HCT116 (cell line): ENCODE measurements at places on chromosomes 6 and 20.
A peak's percentile ranks its signal among the peaks of the same experiment; 100 is the strongest.

- DNase-seq, result no peak
Measured at GRCh38 chr6:161889324-161889723, 615.5 kb upstream of the AGPAT4 start.

DNA sequence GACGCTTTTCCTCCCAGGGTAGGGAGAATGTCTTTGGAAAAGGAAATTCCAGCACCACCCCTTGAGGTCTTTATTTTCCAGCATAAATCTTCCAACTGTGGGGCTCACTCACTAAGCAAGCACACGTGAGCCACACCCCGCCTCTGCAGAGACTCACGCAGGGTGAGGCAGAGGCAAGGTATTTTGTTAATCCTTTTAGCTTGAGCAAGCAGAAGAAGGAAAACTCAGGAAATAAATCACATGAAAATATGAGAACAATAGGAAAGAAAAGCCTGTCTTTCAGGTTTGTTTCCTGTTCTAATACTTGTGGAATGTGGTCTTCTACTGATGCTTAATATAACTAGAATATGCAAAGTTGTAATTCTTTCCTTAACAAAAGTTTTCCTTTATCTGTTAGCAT, 4.1 kb upstream of the PHACTR2 start:
- peak; percentile 68 for DNase-seq

DNA sequence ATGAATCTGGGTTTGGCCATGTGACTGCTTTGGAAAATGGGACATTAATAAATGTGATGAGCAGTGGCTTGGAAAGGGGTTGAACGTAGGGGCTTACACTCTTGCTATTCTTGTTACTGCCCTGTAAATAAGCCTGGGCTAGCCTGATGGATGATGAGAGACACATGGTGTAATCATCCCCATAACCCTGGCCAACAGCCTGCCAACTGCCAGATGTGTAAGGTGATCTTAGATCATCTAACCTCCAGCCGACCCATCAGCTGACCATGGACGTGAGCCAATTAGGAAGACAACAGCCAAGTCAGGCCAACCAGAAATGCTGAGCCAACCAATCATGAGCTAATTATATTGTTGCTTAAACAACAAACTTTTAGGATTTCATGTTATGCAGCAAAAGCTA, 25.2 kb downstream of the FBXO30 start:
- no peak for DNase-seq

DNA sequence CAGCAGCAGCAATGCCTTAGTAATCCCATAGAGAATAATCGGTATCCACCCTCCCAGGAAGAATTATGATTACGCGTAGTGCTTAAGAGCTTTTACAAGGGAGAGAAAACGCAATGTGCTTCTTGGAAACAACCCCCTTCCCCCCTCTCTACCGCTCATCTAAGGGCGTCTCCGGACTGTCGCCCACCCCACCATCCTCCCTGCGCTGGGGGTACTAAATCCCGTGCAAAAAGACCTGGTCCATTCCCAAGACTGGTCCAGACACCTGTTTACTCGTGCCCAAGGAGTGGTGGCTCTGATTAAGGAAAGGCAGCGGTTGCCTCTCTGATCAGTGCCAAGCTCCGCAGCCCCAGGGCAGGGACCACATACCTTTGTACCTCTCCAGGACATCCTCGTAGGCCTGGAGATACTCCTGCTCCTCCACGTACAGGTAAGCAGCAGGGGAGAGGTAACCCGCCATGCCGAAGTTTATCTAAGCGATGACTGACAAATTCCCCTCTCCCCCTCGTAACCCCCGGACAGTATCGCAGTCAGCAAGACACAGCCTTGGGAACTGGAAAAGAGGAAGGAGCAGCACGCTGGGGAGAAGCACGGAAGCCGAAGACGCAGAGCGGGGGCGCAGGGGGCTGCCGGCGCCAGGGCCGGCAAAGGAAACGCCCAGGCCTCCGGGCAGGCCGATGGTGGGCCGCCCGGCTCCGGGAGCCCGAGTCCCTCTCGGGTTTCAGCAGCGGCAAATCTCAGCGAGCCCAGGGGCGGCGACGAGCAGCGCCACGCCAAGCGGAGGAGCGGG, 112.0 kb upstream of the BEND6 start:
- DNase-seq, result no peak

DNA sequence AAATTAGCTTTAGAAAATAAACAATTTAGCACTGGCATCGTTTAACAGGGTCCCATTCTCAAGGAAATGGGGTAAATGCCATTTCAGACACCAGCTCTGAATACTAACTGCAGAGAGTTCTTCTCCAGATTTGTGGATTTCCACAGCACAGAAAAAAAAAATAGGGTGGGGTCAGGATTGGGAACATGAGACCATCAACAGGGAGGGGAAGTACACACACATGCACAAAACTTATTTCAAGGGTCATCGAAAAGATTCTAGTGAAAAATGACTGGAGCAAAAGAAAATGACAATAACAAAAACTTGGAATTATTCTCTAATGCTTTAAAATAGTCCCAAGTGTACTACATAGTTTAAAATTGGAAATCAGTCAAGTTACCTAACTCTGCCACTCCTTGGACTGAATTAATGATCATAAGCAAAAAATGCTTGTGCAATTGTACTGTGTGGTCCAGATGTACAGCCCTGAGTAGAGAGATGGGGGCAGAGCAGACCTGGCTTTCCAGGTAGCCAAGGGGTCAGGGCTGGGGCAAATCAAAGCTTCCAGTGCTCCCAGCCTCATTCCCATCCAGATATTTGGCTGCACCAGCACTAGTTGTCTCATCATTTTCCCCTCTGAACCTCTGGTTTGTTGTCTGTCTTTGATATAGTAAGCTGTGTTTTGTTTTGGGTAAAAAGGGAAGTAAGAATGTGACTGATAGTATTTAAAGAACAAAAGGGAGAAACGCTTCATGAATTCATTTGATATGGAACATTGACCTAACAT, 152.4 kb downstream of the SOBP start:
- no peak for DNase-seq

GRCh38 chr6:130178692-130179091, 44.1 kb downstream of the SAMD3 start:
- DNase-seq, result peak; percentile 68
